ENCODE measurements at places on chromosomes 16 and 17.
A peak's percentile ranks its signal among the peaks of the same experiment; 100 is the strongest.

- peaks cover 17% of the 10 kb centered on the region for H3K4me1 ChIP-seq
- H3K27ac ChIP-seq = no peak within 1 kb of the TSS
- DNase-seq = no peak
- H3K36me3 ChIP-seq = no peaks in the 10 kb centered on the region
- H3K27me3 ChIP-seq = no peaks in the 10 kb centered on the region
Measured at GRCh38 chr17:50532452-50533024, at the start of gene EPN3. TSS of gene EPN3 (plus strand) at chr17:50532735. CDS start at chr17:50536557, 3,822 bp downstream.

- no peak overlapping the region for H3K4me3 ChIP-seq
- H3K4me1 ChIP-seq = no peaks in the 10 kb centered on the region
- H3K27me3 ChIP-seq = no peaks in the 10 kb centered on the region
- no peak overlapping the region for H3K27ac ChIP-seq
- no peaks in the 10 kb centered on the region for H3K36me3 ChIP-seq
Measured at GRCh38 chr16:66851166-66851964, 7.2 kb downstream of the CA7 start.

- no peak for DNase-seq
- no peak overlapping the region for H3K27ac ChIP-seq
- no peaks in the 10 kb centered on the region for H3K36me3 ChIP-seq
- no peaks in the 10 kb centered on the region for H3K27me3 ChIP-seq
- H3K4me1 ChIP-seq = no peaks in the 10 kb centered on the region
- H3K4me3 ChIP-seq = no peak overlapping the region
Measured at GRCh38 chr17:10077561-10078299, 120.7 kb downstream of the GAS7 start.

DNA sequence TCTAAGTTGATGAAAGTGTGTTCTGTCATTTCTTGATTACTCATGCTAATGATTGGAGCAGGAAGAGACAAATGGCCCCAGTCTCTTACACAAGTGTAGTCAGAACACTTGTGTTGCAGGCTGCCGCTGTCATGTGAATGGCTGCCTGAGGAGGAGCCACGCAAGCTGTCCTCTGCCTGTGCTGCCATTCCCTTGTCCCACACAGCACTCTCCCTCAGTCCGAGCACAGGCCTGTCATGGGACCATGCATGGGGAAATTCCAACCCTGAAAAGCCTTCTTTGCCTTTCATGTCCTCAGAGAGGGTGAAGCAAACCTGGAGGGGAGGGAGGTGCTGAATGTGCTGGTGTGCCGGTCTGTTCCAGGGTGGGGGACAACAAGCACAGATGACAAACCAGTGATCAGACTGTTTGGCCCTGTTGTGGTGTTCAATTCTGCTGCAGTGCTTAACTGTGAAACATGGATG is 109.4 kb downstream of the MRTFB start:
- H3K36me3 ChIP-seq = no peaks in the 10 kb centered on the region
- H3K27ac ChIP-seq = no peak overlapping the region
- no peaks in the 10 kb centered on the region for H3K27me3 ChIP-seq

- no peak for DNase-seq
- H3K4me3 ChIP-seq = no peak overlapping the region
- no peak overlapping the region for H3K27ac ChIP-seq
- H3K27me3 ChIP-seq = no peaks in the 10 kb centered on the region
- H3K36me3 ChIP-seq = no peaks in the 10 kb centered on the region
Measured at GRCh38 chr17:41118721-41119120, 548 bp upstream of the KRTAP4-11 start.

DNA sequence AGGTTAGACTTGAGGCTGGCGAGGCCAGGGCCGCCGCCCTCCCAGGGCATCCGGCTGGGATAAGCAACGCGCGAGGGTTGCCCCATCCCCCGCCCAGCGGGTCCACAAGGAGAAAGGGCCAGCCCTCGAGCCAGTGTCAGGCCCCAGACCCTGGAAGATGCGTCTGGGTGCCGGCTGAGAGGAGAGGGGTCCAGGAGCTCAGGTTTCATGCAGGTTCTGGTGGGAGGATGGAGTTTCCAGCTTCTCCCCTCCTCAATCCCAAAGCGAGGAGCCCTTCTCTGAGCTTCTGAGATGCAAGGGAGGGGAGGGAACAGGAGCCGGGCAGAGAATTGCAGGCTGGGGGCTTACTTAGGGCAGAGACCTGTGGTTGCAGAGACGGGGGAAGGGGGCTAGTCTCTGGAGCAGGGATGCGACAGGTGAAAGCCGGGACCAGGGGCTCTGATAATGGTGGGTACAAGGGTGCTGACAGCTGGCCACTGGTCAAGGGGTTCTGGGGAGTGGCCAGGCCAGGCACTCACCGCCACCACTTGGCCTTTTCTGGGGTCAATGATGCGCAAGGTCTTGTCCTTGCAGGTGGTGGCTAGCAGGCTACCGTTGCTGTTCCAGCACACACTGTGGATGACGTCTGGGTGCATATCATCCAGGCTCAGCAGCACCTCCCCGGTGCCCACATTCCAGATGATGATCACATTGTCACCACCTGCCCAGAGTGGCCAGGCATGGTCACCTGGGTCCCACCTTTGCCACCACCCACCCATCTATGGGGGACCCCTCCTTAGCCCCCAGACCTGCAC is 4.2 kb downstream of the CORO6 start:
- H3K27me3 ChIP-seq = no peaks in the 10 kb centered on the region
- peaks cover 23% of the 10 kb centered on the region for H3K4me1 ChIP-seq
- no peaks in the 10 kb centered on the region for H3K36me3 ChIP-seq
- DNase-seq = no peak
- no peak overlapping the region for H3K4me3 ChIP-seq

DNA sequence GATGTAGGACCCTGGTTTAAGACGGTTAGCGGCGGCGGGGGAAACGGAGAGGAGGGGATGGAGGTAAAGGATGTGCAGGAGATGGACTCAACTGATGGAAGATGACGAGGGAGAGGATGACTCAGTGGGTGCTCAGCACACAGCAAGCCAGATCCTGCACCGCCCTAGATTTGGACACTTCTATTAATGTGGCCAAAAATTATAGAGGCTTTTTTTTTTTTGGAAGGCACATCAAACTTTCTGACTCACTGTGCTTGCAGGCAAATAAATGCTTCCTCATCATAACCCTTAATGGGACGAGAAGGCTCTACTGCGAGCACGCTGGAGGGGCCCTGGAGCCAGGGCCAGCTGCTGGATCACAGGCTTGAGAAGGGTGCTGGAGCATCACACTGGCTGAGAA is 36.0 kb downstream of the RTN4RL1 start:
- no peaks in the 10 kb centered on the region for H3K4me1 ChIP-seq
- no peaks in the 10 kb centered on the region for H3K27me3 ChIP-seq
- H3K36me3 ChIP-seq = no peaks in the 10 kb centered on the region
- peak; percentile 39 for DNase-seq

DNA sequence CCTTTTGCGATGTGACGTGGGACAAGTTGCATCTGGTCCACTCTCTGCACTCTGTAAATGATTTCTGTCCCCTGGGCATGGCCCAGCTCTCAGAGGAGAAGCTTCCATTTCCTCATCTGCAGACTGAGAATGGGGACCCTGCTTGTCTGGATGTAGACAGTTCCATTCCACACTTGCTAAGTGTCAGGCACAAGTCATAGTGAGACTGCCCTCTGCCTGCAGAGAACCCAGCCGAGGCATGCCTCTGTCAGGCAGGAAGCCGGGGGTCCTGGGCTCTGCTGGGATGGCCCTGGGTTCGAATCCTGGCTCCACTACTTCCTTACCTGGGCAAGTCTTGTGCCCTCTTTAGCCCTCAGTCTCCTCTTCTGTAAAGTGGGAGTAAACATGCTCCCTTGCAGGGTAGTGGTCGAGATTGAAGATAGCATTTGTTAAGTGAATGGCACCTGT is 4.1 kb downstream of the MAP2K3 start:
- H3K4me1 ChIP-seq = peaks cover 11% of the 10 kb centered on the region
- DNase-seq = no peak
- no peak overlapping the region for H3K4me3 ChIP-seq
- no peaks in the 10 kb centered on the region for H3K36me3 ChIP-seq

DNA sequence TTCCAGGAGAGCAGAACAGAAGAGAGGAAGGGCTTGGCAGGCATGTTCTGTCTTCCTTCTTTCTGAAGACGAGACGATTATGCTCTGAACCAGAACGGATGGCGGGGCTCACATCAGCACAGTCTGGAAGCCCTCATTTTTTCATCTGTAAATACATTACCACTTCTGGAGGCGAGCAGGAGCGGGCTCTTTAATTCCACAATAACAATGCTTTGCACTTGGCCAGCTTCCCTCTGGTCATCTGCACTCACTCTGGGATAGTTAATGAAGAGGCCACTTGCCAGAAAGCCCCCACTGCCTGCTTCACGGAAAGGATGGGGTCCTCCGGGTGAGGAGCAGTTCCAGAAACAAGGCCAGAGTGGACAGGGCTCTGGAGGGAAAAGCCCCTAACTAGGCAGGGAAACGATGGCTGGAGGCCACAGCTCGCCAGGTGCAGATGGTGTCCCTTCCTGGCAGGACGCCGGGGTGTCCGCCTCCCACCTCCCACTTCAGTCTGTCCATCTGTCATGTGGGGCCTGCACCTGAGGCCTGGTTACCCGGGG is 13.1 kb upstream of the BCAR1 start:
- H3K4me3 ChIP-seq = peak overlapping the region; percentile 73
- no peaks in the 10 kb centered on the region for H3K27me3 ChIP-seq
- no peak for DNase-seq
- peak overlapping the region; percentile 84 for H3K27ac ChIP-seq
- H3K4me1 ChIP-seq = peaks cover 16% of the 10 kb centered on the region
- no peaks in the 10 kb centered on the region for H3K36me3 ChIP-seq

- H3K27ac ChIP-seq = no peak overlapping the region
- no peak overlapping the region for H3K4me3 ChIP-seq
- H3K4me1 ChIP-seq = no peaks in the 10 kb centered on the region
- H3K36me3 ChIP-seq = no peaks in the 10 kb centered on the region
- peak; percentile 39 for DNase-seq
- H3K27me3 ChIP-seq = no peaks in the 10 kb centered on the region
Measured at GRCh38 chr16:4572715-4573114, 16.6 kb downstream of the C16orf96 start.

DNA sequence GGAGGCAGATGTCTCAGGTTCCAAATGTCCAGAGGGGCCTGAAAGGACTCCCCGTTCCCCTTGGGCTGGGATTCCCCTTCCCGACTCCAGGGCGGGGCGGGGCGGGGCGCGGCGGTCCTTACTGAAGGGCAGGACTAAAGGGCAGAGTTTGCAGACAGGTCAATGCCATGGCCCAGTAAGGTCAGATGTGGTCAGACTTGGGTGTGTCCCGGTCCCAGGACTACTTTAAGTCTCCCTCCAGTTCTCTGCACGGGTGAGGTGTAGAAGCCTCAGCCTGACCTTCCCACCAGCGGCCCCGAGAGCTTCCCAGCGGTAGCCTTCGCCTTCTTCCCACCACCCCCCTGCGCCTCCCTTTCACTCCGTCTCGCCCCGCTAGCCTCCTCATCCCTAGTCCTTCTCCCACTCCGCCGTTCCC is 532 bp downstream of the KDM6B start:
- peaks cover 10% of the 10 kb centered on the region for H3K4me1 ChIP-seq
- H3K27ac ChIP-seq = peak overlapping the region; percentile 98
- peak overlapping the region; percentile 61 for H3K4me3 ChIP-seq

GRCh38 chr17:4994081-4994595 is 3.2 kb downstream of the INCA1 start:
- no peak for DNase-seq
- no peaks in the 10 kb centered on the region for H3K27me3 ChIP-seq
- peaks cover 8% of the 10 kb centered on the region for H3K4me1 ChIP-seq
- H3K4me3 ChIP-seq = no peak overlapping the region

GRCh38 chr17:67891481-67892119 is 66.3 kb downstream of the BPTF start:
- DNase-seq = peak; percentile 27
- H3K4me1 ChIP-seq = no peaks in the 10 kb centered on the region
- no peaks in the 10 kb centered on the region for H3K27me3 ChIP-seq
- H3K4me3 ChIP-seq = no peak overlapping the region

DNA sequence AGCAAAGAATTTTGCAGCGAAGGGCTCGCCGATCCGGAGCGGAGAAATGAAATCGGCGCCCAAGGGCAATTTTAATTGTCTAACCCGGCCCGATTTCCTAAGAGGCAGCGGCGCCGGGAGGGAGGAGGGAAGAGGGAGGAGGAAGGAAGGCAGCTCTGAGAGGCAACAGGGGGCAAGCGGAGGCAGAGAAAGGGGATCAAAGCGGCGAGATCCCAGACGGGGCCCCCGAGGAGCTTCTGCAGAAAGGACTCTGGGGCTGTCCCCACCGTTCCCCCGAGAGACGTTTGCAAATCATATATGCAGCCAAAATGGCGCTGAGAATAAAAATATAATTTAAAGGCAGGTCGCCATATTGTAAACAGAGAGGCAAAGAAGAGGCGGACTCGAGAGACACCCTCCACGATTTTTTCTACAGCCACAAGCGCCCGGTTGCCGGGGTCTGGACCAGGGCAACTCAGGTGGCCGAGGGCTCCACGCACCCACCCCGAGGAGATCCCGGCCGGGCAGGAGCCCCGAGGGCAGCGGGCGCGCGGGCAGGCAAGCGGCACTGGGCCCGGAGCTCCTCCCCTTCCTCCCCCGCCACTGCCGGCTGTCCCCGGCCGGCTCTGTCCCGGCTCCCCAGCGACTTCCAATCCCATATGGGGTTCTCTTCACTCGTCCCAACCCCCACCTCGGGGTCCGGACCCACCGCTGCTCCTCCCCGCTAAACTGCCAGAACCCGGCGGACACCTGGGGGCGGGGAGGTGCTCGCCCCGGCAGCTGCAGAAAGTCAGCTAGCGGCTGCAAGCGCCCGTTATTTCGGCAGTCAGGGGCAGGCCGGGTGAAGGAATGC is 1.9 kb downstream of the PHF12 start:
- H3K36me3 ChIP-seq = no peaks in the 10 kb centered on the region
- H3K4me1 ChIP-seq = peaks cover 3% of the 10 kb centered on the region
- no peaks in the 10 kb centered on the region for H3K27me3 ChIP-seq
- H3K27ac ChIP-seq = peak overlapping the region; percentile 92
- H3K4me3 ChIP-seq = peak overlapping the region; percentile 86

DNA sequence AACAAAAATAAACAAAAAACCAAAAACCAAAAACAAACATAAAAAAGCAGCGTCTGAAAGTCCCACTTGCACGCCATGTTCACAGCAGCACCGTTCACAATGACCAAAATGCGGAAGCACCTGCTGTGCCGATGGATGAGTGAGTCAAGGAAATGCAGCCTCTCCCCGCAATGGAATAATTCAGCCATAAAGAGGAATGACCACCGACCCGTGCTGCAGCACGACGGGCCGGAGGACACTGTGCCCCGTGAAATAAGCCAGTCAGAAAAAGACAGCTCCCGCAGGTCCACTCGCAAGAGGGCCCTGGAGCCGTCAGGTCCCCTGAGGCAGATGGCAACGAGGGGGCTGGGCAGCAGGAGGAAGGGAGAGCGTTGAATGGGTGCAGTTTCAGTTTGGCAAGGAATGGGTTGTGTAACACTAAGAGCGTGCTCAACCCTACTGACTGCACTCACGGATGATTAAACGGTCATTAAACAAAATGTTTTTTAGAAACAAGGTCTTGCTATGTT is 5.1 kb downstream of the CLCN7 start:
- DNase-seq = no peak
- no peak overlapping the region for H3K4me3 ChIP-seq
- H3K27me3 ChIP-seq = no peaks in the 10 kb centered on the region
- no peak overlapping the region for H3K27ac ChIP-seq
- H3K36me3 ChIP-seq = no peaks in the 10 kb centered on the region

All from uterus (tissue), 4 donors.